ENCODE measurements at places on chromosomes 16 and 17.

- no peak for DNase-seq
Measured at GRCh38 chr16:69822174-69822935, 60.2 kb downstream of the WWP2 start.

DNA sequence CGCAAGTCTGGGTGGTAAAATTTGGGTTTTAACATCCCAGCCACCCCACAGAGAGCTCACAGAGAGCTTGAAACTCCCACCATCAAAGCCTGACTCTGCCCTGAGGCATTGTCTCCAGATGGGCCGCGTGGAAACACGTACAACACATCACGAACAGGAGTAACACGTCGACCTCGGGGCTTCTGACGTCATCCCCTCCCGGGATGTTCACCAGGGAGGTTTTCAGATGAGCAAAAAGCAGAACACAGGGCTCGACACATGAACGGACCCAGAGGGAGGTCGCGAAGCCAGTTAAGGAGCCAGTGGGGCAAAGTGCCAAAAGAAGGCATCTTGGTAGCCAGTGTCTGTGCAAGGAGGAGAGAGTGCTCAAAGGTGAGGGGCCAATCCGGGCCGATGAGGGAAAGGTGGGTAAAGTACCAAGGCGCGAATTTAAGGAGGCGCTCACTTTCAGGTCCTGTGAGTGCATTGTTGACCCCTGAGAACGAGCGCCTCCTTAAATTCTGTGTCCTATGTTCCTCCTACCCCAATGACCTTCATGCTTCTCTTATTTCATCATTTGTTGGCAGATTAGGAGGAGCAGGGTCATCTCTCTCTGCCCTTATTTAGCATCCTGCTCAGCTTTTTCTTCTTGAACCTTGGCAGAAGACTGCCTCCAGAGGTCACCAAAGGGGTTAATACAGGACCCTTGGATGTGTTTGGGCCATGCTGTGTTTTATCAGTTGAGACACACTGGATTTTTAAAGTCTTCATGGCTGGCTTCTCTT, 5.6 kb downstream of the RCVRN start:
- DNase-seq: no peak

- no peak for DNase-seq
Measured at GRCh38 chr17:55986817-55987216, 166.5 kb upstream of the ANKFN1 start.

DNA sequence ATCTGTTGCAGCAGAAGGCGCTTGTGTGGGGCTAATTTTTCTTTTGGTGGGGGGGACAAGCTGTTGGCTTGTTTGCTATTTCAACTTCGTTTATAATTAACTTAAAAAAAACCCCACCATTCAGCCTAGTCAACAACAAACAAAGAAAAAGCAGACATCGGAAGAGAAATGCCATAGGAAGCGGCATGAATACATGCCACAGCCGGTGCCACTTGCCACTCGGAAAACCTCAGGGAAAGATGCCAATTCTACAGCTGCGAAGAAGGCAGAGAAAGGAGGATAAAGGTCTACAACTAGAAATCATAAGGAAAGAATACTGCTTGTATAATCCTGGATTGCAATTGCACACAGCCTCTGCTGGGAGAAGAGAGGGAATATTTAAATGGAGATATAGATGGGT, 254.4 kb upstream of the PMFBP1 start:
- no peak for DNase-seq

- DNase-seq: no peak
Measured at GRCh38 chr17:80792373-80792781, 199.3 kb upstream of the CHMP6 start.

- DNase-seq: no peak
Measured at GRCh38 chr17:63819585-63820537, 7.4 kb upstream of the PSMC5 start.

GRCh38 chr17:43784628-43785101, 4.4 kb downstream of the CFAP97D1 start:
- DNase-seq: no peak

DNA sequence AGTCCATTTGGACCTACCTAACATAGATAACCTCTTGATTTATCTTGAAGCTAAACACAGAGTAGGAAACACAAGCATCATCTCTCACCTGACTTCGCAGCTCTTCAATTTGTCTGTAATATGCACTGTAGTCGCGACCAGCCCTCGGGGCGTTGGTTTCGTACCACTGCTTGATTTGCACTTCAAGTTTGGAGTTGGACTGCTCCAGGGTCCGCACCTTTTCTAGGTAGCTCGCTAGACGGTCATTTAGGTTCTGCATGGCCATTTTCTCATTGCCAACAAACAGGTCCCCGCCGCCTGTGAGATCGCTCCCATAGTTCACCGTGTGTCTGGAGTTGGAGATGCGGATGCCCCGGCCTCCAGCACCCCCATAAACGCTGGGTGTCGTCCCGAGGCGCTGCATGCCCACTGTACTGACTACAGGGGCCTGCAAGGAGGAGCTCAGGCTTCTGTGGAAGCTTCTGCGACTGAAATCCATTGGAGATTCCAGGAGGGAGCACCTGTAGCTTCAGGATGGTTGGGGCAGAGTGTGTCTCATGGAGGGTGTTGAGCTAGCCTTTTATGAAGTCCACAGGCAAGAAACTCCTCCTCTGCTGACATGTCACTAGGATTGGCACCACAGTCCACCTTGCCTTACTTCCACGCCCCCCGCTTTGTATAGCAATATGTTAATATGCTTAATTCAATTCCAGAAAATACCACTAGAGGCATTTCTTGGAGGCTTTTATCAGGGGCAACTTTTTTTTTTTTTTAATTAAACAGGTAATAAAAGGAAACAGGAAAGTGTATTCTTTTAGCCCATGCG, at the start of gene KRT20:
KRT20 (minus strand) TSS at position 535 of the 805 bp plus-strand sequence; CDS start at position 478, 57 bp downstream.
- DNase-seq: no peak

Data from RKO (cell line).